ENCODE measurements at places on chromosomes 16 and 17. TPM values are rescaled to one million over a fixed set of nuclear protein-coding genes. Genes with fewer than 3 reads are reported as not detected.

Gene KCNJ18
- total RNA-seq, result not detected

Gene RAB37
- total RNA-seq, result 1.0 TPM

Gene SMURF2
- total RNA-seq, result 31.8 TPM

Gene HOXB13
- 2.7 TPM for total RNA-seq

Gene NAGS
- 1.1 TPM for total RNA-seq

Gene GPR142
- total RNA-seq, result not detected

Gene ZACN
- 0.45 TPM for total RNA-seq

Gene MFAP4
- not detected for total RNA-seq
